ENCODE measurements at places on chromosomes 11 and 22.
A peak's percentile ranks its signal among the peaks of the same experiment; 100 is the strongest.

- no peak for DNase-seq
These were observed 10.7 kb downstream of the TBC1D10A start for GRCh38 chr22:30315962-30316576.

DNA sequence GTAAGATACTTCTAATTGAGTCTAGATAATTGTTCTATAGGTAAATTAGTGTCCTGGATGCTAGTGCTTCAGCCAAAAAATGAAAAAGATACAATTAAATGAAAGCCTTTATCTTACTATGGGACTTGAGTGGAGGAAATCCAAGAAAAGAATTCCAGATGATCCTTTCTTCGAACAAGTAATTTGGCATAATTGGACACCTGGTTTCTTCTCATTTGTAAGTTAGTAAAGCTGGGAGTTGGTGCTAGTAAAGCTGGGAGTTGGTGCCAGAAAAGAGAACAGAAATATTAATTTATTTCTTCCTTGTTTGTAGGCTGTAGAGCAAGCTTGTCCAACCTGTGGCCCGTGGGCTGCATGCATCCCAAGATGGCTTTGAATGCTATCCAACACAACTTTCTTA is 12.3 kb downstream of the OR51V1 start:
- no peak for DNase-seq

DNA sequence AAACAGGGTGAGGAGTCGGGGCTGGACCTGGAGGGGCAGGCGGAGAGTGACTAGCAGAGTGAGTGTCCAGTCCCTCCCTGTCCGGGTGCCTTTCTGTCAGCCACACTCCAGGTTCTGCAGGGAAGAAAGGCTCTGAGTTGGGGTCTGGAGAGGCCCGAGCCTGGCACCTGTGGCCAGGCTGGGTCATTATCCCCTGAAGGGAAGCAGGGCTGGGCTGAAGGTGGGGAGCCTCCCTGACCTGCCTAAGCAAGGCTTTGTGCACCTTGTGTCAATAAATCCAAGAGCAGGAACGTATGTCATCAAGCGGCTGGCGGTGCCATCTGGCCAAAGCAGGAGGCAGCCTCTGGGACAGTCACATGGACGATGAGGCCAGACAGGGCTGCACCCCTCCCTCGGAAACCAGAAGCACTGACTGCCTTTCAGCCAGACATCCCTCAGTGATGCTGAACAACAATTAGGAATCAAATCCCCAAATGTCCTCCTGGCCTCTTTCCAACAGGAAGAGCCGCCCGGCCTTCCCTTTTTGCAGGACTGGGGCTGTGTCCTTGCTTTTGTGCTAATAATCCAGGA is 73.9 kb upstream of the FGF3 start:
- DNase-seq, result no peak

- no peak for DNase-seq
These were observed 838 bp upstream of the MTFP1 start for GRCh38 chr22:30424534-30425326.

- DNase-seq, result peak; percentile 98
These were observed 1.3 kb upstream of the TM7SF2 start for GRCh38 chr11:65110354-65110861.

Data from stimulated activated CD8-positive, alpha-beta memory T cell treated with anti-CD3 and anti-CD28 coated beads, Interleukin-7, amount 100 ng/mL, for 1 hour (primary cell).